ENCODE measurements at places on chromosomes 7 and 10.

- DNase-seq = no peak
- H3K27ac ChIP-seq = no peak overlapping the region
- no peaks in the 10 kb centered on the region for H3K27me3 ChIP-seq
- H3K4me1 ChIP-seq = no peaks in the 10 kb centered on the region
Measured at GRCh38 chr10:107727767-107728317, 563.3 kb upstream of the SORCS1 start.

DNA sequence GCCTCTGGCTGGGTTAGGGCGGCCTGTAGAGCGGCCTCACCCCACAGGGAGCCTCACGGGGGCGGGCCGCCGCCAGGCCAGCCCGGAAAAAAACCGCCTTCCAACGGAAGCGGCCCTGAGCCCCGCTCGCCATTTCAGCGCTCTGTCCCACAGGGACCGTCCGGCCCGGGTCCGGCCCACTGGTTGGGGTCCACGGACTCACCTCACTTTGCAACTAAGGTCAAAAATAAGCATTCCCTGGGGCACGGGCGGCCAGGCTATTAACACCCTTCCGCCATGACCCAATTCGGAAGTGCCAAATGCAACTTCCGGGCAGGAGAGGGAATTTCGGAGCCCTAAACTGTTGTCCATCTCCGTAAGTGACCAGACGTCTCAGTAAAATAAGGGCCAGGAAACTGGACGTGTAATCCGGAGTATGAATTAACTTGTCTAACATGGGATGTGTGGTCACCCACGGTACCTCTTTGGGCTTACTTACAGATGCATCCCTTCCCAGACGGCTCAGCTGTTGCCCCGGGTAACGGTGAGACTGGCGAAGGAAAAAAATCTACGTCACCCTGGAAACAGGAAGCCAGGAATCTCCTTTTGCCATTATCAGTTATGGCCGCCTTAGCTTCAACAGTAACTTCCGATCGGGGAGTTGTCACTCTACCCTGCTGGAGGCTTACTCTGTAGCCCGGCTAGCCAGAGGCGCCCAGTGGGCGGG lies at the start of gene BBIP1:
Gene BBIP1, minus strand, starts transcription at position 538 of the 706 bp plus-strand sequence. CDS start 1,023 bp downstream, outside the sequence.
- peak within 1 kb of the TSS; percentile 99 for H3K4me3 ChIP-seq
- DNase-seq = peak; percentile 90
- peaks cover 6% of the 10 kb centered on the region for H3K36me3 ChIP-seq
- H3K4me1 ChIP-seq = peaks cover 34% of the 10 kb centered on the region
- H3K27me3 ChIP-seq = no peaks in the 10 kb centered on the region

GRCh38 chr7:117071551-117071950 lies 118.2 kb downstream of the ST7 start:
- no peak overlapping the region for H3K4me3 ChIP-seq
- H3K36me3 ChIP-seq = no peaks in the 10 kb centered on the region
- no peak overlapping the region for H3K27ac ChIP-seq
- H3K4me1 ChIP-seq = peaks cover 11% of the 10 kb centered on the region
- no peak for DNase-seq

- no peaks in the 10 kb centered on the region for H3K27me3 ChIP-seq
- no peaks in the 10 kb centered on the region for H3K4me1 ChIP-seq
- H3K27ac ChIP-seq = no peak overlapping the region
- H3K36me3 ChIP-seq = no peaks in the 10 kb centered on the region
- no peak for DNase-seq
Measured at GRCh38 chr7:68865351-68866199, 732.7 kb upstream of the AUTS2 start.

DNA sequence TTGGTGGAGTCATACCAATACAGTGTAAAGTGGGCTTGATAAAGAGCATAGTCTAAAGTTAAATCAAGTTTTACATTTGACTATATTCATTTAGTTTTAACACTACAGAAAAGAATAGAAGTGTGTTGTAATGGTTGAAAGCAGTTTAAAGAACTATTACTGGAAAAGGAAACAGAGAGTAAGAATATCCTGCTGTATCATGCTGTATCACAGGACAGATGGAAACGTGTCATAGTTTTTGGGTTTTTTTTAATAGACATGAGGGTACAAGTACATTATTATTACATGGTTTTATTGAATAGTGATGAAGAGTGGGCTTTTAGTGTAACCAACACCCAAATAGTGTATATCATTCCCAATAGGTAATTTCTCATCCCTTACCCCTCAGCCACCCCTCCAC lies 944.3 kb downstream of the LRMDA start:
- no peak overlapping the region for H3K27ac ChIP-seq
- no peak for DNase-seq
- H3K27me3 ChIP-seq = no peaks in the 10 kb centered on the region
- no peaks in the 10 kb centered on the region for H3K4me1 ChIP-seq

GRCh38 chr10:72692994-72693781 lies 1.2 kb downstream of the MCU start:
- H3K27me3 ChIP-seq = peaks cover 11% of the 10 kb centered on the region
- peak overlapping the region; percentile 29 for H3K27ac ChIP-seq
- no peaks in the 10 kb centered on the region for H3K36me3 ChIP-seq
- DNase-seq = no peak

GRCh38 chr7:57199252-57199651 lies 67.0 kb upstream of the ZNF479 start:
- no peak overlapping the region for H3K4me3 ChIP-seq
- H3K27me3 ChIP-seq = no peaks in the 10 kb centered on the region
- H3K36me3 ChIP-seq = no peaks in the 10 kb centered on the region
- no peaks in the 10 kb centered on the region for H3K4me1 ChIP-seq
- DNase-seq = no peak

DNA sequence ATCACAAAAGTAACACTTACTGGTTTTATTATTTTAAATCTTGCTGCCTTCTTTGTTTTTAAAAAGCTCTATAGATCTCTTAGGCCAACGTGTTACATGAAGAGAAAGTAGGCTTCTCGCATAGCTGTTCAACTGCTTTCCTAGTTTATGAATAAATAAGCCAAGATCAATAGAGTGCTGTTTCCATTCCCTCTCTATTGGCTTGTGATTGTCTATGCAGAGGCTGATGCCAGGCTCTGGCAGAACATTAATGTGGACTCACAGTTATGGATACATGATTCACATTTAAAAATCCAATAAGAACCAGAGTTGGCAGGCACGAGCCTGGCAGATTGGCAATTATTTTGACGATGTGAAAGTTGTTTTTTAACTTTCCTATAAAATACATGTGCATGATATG lies 137.5 kb downstream of the GNAT3 start:
- DNase-seq = no peak
- H3K27me3 ChIP-seq = no peaks in the 10 kb centered on the region
- H3K4me3 ChIP-seq = no peak overlapping the region
- no peak overlapping the region for H3K27ac ChIP-seq

DNA sequence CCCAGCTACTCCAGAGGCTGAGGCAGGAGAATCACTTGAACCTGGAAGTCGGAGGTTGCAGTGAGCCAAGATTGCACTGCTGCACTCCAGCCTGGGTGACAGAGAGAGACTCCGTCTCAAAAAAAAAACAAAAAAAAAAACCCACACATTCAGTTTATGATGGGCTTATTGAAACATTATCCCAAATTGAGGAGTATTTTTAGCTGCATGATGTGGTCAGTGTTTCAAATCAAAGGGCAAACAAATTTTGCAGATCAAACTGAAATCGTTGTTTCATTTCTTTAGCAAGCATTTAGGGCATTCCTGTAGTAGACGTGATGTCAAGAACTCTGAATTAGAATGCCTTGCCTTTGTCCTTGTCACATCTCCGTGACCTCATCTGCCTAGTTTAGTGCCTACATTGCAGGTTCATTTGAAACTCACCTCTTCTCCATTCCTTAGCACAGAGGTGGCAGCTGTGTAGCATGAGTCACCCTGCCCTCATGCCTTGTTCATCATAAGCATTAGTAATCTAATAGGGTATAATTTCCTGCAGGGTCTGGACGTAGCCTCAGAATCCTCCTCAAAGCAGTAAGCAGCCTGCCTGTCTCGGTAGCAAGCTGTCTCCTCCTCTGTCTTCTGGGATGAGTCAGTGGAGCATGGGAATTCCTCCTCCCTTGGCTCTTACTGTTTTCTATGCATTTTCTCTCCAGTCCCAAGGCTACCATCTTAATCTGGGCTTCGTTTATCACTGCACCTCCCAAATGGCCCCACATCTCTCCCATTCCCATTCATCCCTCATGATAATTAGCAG lies 73.8 kb downstream of the CUL1 start:
- peaks cover 34% of the 10 kb centered on the region for H3K36me3 ChIP-seq
- peaks cover 24% of the 10 kb centered on the region for H3K4me1 ChIP-seq
- no peaks in the 10 kb centered on the region for H3K27me3 ChIP-seq
- no peak for DNase-seq
